Common myeloid progenitor, CD34-positive (primary cell): ENCODE measurements at places on chromosomes 4 and X.

- no peaks in the 10 kb centered on the region for H3K27me3 ChIP-seq
- H3K36me3 ChIP-seq, result no peaks in the 10 kb centered on the region
- H3K4me3 ChIP-seq, result no peak overlapping the region
- no peak for DNase-seq
Measured at GRCh38 chrX:116111497-116111896, 59.0 kb upstream of the AGTR2 start.

GRCh38 chr4:81049907-81050306 lies 19.4 kb downstream of the BMP3 start:
- peaks cover 1% of the 10 kb centered on the region for H3K27me3 ChIP-seq
- H3K4me3 ChIP-seq, result no peak overlapping the region
- H3K4me1 ChIP-seq, result no peaks in the 10 kb centered on the region
- H3K36me3 ChIP-seq, result no peaks in the 10 kb centered on the region
- DNase-seq, result no peak
- H3K27ac ChIP-seq, result no peak overlapping the region

- H3K36me3 ChIP-seq, result no peaks in the 10 kb centered on the region
- no peak for DNase-seq
- H3K27me3 ChIP-seq, result no peaks in the 10 kb centered on the region
- no peak overlapping the region for H3K4me3 ChIP-seq
Measured at GRCh38 chr4:1191621-1192020, 19.2 kb upstream of the SPON2 start.

- no peaks in the 10 kb centered on the region for H3K27me3 ChIP-seq
- H3K4me3 ChIP-seq, result no peak overlapping the region
- peaks cover 5% of the 10 kb centered on the region for H3K4me1 ChIP-seq
- H3K27ac ChIP-seq, result no peak overlapping the region
Measured at GRCh38 chr4:140718241-140718952, 37.8 kb downstream of the TBC1D9 start.

DNA sequence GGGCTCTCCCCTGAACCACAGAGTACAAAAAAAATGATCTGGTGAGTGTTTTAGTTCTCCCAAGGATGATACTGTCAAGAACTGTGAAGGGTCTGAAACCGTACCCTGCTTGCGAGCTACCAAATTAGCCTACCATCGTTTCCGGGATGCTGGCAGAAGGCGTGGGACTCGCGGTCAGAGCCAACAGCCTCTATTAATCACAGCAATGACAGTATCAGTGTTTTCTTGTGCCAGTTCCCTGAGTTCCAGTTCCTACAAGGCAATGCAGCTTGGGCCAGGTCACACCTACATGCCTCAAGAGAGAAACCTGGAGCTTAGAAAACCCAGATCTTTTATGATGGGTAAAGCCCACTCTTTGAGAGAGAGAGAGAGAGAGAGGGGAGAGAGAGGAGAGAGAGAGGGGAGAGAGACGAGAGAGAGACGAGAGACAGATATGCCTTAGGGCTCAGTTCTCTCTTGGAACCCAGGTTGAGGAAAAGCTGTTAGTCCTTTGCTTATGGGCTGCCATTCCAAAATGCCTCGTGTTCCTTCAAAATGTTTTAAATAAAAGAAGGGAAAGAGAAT lies 327.8 kb downstream of the ARHGAP10 start:
- DNase-seq, result peak; percentile 32
- H3K4me1 ChIP-seq, result peaks cover 20% of the 10 kb centered on the region
- H3K4me3 ChIP-seq, result no peak overlapping the region
- H3K27ac ChIP-seq, result no peak overlapping the region
- no peaks in the 10 kb centered on the region for H3K27me3 ChIP-seq

DNA sequence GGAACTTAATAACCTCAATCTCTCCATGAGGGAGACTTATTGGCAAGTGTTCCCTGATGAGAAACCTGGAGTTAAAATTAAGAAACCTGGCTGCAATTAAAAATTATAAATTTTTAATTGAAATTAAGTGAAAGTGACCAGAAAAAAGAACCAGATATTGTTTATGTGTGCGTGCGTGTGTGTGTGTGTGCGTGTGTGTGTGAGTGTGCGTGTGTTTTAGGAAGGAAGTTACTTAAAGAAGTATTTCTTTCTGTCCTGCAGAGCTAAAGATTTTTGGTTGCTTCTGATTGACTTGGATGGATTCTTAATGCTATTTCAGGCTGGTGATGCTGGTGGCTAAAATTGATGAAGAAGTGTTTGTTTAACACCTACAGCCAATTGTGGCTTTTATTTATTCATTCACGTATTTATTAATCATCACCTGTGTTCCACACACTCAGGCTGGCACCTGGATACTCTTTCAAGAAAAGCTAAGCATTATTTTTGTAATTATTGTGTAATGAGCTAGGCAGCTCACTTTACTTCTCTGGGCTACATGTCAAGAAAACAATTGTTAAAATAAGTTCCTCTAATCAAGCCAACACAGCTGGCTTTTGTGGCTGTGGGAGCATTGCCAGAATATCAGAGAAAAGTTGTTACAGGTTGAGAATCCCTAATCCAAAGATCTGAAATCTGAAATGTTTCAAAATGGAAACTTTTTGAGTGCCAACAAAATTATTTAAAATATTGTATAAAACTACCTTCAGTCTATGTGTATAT lies 68.5 kb downstream of the CEP44 start:
- DNase-seq, result peak; percentile 85
- H3K4me3 ChIP-seq, result no peak overlapping the region
- H3K36me3 ChIP-seq, result no peaks in the 10 kb centered on the region
- H3K27me3 ChIP-seq, result no peaks in the 10 kb centered on the region
- H3K27ac ChIP-seq, result no peak overlapping the region

GRCh38 chrX:68304602-68305001 lies 128.7 kb downstream of the OPHN1 start:
- H3K27me3 ChIP-seq, result no peaks in the 10 kb centered on the region
- H3K4me1 ChIP-seq, result no peaks in the 10 kb centered on the region
- no peak overlapping the region for H3K27ac ChIP-seq
- DNase-seq, result no peak
- no peaks in the 10 kb centered on the region for H3K36me3 ChIP-seq

- H3K27ac ChIP-seq, result no peak overlapping the region
- no peaks in the 10 kb centered on the region for H3K36me3 ChIP-seq
- no peaks in the 10 kb centered on the region for H3K27me3 ChIP-seq
- H3K4me3 ChIP-seq, result no peak overlapping the region
- no peak for DNase-seq
Measured at GRCh38 chrX:26558719-26559386, 342.9 kb downstream of the MAGEB5 start.

DNA sequence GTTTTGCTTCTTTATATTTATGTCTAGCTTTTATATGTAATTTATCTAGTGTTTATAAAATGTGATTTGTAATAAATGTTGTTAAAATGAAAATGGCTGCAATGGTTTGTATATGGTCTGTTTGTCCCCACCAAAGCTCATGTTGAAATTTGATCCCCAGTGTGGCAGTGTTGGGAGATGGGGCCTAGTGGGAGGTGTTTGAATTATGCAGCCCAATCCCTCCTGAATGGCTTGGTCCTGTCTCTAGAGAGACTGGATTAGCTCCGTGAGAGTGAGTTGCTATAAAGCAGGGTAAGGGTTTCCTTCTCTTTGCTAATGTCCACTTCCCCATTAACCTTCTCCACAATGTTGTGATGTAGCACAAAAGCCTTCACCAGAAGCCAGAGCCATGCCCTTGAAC lies 30.0 kb upstream of the JADE3 start:
- H3K4me3 ChIP-seq, result no peak overlapping the region
- no peaks in the 10 kb centered on the region for H3K4me1 ChIP-seq
- H3K27ac ChIP-seq, result no peak overlapping the region
- H3K27me3 ChIP-seq, result no peaks in the 10 kb centered on the region
- H3K36me3 ChIP-seq, result no peaks in the 10 kb centered on the region
- no peak for DNase-seq

DNA sequence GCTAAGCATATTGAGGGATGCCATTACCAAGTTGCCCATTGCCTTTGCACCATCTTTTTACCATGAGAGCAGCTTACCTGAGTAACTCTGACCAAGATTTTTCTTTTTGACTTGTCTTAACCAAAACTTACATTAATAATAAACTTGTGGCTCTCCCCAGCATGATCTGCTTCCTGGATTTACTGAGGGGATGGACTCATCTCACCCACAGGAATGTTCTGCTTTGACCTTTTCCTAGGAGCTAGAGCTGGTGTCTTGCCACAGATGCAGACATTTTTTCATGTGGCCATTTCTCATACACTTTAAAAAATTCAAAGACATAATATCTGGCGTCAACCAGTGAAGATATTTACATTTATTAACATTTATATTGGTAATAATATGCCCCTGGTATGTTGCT lies 79.2 kb upstream of the EFHC2 start:
- H3K27ac ChIP-seq, result no peak overlapping the region
- H3K27me3 ChIP-seq, result peaks cover 12% of the 10 kb centered on the region
- no peaks in the 10 kb centered on the region for H3K4me1 ChIP-seq
- no peaks in the 10 kb centered on the region for H3K36me3 ChIP-seq
- DNase-seq, result no peak

- DNase-seq, result no peak
- H3K4me1 ChIP-seq, result no peaks in the 10 kb centered on the region
- H3K36me3 ChIP-seq, result no peaks in the 10 kb centered on the region
- no peaks in the 10 kb centered on the region for H3K27me3 ChIP-seq
Measured at GRCh38 chrX:134570509-134570846, 87.8 kb downstream of the PLAC1 start.

- no peaks in the 10 kb centered on the region for H3K4me1 ChIP-seq
- H3K27me3 ChIP-seq, result no peaks in the 10 kb centered on the region
- DNase-seq, result no peak
- H3K36me3 ChIP-seq, result no peaks in the 10 kb centered on the region
- H3K27ac ChIP-seq, result no peak overlapping the region
- H3K4me3 ChIP-seq, result no peak overlapping the region
Measured at GRCh38 chr4:94623126-94623911, 134.4 kb upstream of the BMPR1B start.

GRCh38 chrX:62931625-62932024 lies 419.5 kb downstream of the SPIN4 start:
- H3K4me3 ChIP-seq, result no peak overlapping the region
- DNase-seq, result no peak
- no peaks in the 10 kb centered on the region for H3K4me1 ChIP-seq
- no peak overlapping the region for H3K27ac ChIP-seq
- no peaks in the 10 kb centered on the region for H3K36me3 ChIP-seq

GRCh38 chrX:118115953-118116712 lies 477 bp downstream of the KLHL13 start:
- H3K4me1 ChIP-seq, result peaks cover 5% of the 10 kb centered on the region
- DNase-seq, result no peak
- H3K36me3 ChIP-seq, result no peaks in the 10 kb centered on the region
- no peaks in the 10 kb centered on the region for H3K27me3 ChIP-seq
- peak overlapping the region; percentile 59 for H3K4me3 ChIP-seq

GRCh38 chrX:55659931-55660330 lies 36.7 kb downstream of the FOXR2 start:
- H3K4me3 ChIP-seq, result no peak overlapping the region
- H3K36me3 ChIP-seq, result no peaks in the 10 kb centered on the region
- no peak for DNase-seq
- H3K4me1 ChIP-seq, result no peaks in the 10 kb centered on the region
- no peaks in the 10 kb centered on the region for H3K27me3 ChIP-seq

- no peak overlapping the region for H3K27ac ChIP-seq
- H3K4me1 ChIP-seq, result no peaks in the 10 kb centered on the region
- H3K4me3 ChIP-seq, result no peak overlapping the region
- H3K36me3 ChIP-seq, result no peaks in the 10 kb centered on the region
Measured at GRCh38 chr4:52889354-52889753, 27.2 kb downstream of the RASL11B start.

DNA sequence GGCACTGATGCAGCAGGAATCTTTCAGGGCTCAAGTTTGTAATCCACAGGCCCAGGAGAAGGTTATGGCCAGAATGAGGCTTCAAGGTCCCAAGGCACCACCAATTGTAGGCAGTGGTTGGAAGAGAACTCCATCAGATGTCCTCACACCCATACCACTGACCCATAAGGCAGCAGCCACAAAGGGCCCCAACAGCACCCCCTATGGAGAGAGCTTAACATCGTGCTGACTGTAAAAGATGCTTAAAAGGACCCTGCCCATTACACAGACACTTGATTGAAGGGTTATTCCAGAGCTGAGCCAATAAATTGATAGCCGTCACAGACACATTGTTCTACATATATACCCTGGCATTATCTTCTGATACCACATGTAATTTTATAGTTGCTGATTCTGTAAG lies 113.7 kb downstream of the SOWAHB start:
- no peak for DNase-seq
- H3K36me3 ChIP-seq, result no peaks in the 10 kb centered on the region
- H3K27me3 ChIP-seq, result no peaks in the 10 kb centered on the region
- no peak overlapping the region for H3K4me3 ChIP-seq
- H3K4me1 ChIP-seq, result no peaks in the 10 kb centered on the region

GRCh38 chr4:86717651-86718050 lies 123.5 kb downstream of the PTPN13 start:
- no peak overlapping the region for H3K4me3 ChIP-seq
- no peaks in the 10 kb centered on the region for H3K36me3 ChIP-seq
- DNase-seq, result no peak
- H3K4me1 ChIP-seq, result no peaks in the 10 kb centered on the region
- H3K27me3 ChIP-seq, result no peaks in the 10 kb centered on the region

- peaks cover 8% of the 10 kb centered on the region for H3K4me1 ChIP-seq
- DNase-seq, result no peak
- no peak overlapping the region for H3K27ac ChIP-seq
- H3K4me3 ChIP-seq, result no peak overlapping the region
- H3K36me3 ChIP-seq, result no peaks in the 10 kb centered on the region
Measured at GRCh38 chrX:40282946-40283660, 185.3 kb upstream of the BCOR start.

GRCh38 chrX:154718616-154719015 lies 32.3 kb downstream of the GAB3 start:
- no peaks in the 10 kb centered on the region for H3K27me3 ChIP-seq
- H3K4me3 ChIP-seq, result peak overlapping the region; percentile 16
- H3K4me1 ChIP-seq, result peaks cover 73% of the 10 kb centered on the region
- peak; percentile 81 for DNase-seq
- no peaks in the 10 kb centered on the region for H3K36me3 ChIP-seq

DNA sequence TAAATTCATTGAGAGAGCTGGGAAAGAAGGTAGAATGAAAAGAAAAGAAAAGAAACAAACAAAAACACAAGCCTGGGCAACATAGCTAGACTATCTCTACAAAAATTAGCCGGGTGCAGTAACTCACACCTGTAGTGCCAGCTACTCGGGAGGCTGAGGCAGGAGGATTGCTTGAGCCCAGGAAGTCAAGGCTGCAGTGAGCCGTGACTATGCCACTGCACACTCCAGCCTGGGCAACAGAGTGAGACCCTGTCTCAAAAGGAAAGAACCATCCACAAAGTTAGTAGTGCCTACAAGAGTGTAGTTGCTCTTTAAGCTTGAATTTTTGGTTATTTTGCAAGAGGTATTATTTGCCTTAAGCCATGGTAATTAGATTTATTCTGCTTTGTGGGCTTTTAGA lies 157.7 kb downstream of the CBR4 start:
- peaks cover 16% of the 10 kb centered on the region for H3K4me1 ChIP-seq
- no peak overlapping the region for H3K4me3 ChIP-seq
- no peaks in the 10 kb centered on the region for H3K27me3 ChIP-seq

GRCh38 chrX:48076343-48076742 lies 4.9 kb upstream of the ZNF630 start:
- H3K27me3 ChIP-seq, result no peaks in the 10 kb centered on the region
- no peak overlapping the region for H3K4me3 ChIP-seq
- no peak overlapping the region for H3K27ac ChIP-seq
- H3K36me3 ChIP-seq, result no peaks in the 10 kb centered on the region
- DNase-seq, result no peak
